CD4-positive, alpha-beta T cell treated with Interleukin-1 beta for 1 hour (primary cell): ENCODE measurements at places on chromosomes 5 and 9.

DNA sequence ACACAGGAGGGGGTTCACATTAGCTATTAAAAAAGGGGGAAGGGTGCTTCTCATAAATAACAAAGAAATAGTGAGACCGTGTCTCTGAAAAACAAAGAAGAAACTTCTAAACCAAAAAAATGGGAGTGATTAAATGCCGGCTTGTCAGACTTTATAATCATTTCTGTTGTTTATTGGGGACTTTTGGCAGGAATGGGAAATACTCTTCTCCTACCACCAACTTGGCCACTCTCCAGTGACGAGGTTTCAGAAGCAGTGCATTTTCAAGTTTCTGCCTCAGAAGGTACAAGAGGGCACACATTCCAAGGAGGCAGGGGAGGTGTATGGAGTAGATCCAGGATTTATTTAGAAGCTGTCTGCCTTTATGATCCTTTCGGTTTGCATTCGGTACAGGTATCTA, 46.2 kb downstream of the LIX1 start:
- DNase-seq: no peak

- no peak for DNase-seq
Measured at GRCh38 chr5:9653811-9654210, 23.7 kb upstream of the TAS2R1 start.

DNA sequence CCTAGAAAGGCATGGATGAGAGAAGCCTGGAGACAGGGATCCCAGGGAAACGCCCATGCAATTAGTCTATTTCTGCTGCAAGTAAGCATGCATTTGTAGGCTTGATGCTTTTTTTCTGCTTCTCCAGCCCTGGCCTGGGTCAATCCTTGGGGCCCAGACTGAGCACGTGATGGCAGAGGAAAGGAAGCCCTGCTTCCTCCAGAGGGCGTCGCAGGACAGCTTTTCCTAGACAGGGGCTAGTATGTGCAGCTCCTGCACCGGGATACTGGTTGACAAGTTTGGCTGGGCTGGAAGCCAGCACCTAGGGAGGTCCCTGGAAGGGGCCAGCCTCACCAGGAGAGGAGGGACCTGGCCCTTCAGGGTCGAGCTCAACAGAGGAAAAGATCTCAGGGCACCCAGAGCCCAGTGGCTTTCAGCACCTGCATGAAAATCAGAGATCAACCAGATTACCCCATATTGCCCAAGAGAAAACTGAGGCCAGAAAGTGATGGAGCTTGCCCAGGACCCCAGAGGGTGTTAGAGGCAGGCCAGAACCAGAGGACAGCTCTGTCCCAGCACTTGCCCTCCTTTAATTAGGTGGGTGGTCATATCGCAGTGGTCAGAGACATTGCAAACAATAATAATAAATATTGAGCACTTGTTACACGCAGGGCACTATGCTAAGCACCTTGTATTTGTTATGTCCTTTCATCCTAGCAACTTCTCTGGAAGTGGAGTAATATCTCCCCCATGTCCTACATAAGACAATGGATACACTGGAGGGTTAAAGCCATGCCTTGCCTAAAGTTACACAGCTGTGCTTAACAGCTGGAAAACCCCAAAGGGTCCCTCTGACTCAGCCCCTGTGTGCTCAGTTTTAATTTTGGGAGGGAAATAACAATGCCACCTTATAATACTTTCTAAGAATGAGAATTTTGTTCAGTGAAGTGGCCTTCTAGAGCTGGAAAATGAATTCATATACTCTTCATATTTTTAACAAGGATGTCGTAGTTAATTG, 67.1 kb downstream of the KLF4 start:
- peak; percentile 44 for DNase-seq

GRCh38 chr5:169649486-169649885, 12.4 kb downstream of the DOCK2 start:
- DNase-seq: no peak

DNA sequence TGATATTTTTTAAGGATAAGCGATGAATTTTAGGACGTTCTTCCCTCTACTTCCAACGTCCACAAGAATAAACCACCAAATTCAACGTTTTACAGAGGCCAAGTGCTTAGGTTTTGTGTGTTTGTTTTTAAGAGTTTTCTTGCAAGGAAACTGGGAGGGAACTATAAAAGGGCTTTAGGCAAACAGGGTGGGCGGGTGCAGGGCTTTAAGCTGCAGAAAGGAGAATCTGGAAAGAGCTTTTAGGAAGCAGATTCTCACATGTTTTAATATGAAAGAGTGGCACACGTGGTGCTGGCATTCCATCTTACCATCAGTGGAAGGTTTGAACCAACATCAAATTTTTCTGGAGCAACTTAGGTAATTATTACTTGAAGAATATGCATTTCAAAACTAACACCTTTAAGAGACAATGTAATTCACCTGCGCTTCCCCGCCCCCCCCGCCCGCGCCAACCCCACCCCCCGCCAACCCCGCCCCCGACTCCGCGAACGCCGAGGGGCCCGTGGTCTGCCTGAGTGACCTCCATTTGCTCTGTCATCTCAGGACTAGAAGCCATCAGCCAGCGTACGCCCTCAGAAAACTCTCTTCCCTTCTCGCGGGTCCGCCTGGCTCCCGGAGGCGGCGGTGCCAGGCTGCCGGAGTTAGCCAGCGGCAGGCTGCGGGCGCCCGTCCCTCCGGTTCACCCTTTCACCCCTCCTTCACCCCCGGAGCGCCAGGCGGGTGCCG, 911 bp upstream of the PIK3R1 start:
- DNase-seq: no peak

- peak; percentile 9 for DNase-seq
Measured at GRCh38 chr5:154421868-154422267, 23.9 kb upstream of the SAP30L start.

GRCh38 chr9:106857811-106858470, 5.0 kb upstream of the ZNF462 start:
- DNase-seq: no peak

DNA sequence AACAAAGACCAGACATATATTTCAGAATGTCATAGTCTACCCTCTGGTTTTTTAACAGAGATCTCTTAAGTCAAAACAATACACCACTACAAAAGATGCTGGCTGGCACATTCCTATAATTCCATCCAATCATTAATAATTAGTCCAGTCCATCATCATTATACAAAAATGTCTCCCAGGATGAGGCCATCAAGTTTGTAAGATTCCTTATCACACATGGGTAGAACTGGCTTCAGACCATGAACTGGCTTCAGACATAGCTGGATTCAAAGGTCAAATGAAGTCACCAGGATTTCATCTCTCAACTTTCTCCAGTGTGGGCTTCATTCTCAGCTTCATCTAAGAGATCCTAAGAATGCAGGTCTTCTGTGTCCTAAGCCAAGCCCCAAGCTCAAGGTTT, 147.1 kb downstream of the ENC1 start:
- no peak for DNase-seq

DNA sequence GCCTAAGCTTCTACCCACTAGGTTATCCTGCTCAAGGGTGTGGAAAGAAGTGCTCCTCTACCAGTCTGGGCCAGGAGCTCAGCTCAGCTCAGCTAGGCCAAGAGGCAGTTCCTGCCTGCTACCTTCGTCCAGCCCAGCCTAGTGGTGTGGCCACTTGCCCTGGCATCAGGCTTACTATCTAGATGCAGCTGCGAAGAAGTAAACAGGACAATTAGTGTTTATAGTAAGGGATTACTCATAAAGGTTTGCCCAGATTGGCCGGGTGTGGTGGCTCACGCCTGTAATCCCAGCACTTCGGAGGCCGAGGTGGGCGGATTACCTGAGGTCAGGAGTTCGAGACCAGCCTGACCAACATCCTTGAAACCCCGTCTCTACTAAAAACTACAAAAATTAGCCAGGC, 12.8 kb upstream of the SPATA24 start:
- DNase-seq: no peak

DNA sequence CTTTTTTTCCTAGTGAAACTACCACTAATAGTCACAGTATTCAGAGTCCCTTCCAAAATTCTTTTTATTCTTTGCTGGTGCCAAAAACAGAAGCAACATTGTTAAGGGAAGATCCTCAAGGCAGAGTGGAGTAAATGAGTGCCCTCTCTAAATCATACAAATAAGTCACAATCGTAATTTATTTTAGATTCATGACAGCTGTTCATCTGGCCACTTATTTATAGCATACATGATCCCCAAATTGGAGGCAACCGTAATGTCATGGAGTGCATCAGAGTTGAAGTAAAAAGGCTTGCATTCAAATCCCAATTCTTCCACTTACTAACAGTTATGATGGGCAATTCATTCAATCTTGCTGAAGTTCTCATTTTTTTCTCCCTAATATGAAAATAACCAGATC, 33.4 kb downstream of the POLK start:
- DNase-seq: no peak
